MG63 (cell line): ENCODE measurements at places on chromosomes 16 and 17.

DNA sequence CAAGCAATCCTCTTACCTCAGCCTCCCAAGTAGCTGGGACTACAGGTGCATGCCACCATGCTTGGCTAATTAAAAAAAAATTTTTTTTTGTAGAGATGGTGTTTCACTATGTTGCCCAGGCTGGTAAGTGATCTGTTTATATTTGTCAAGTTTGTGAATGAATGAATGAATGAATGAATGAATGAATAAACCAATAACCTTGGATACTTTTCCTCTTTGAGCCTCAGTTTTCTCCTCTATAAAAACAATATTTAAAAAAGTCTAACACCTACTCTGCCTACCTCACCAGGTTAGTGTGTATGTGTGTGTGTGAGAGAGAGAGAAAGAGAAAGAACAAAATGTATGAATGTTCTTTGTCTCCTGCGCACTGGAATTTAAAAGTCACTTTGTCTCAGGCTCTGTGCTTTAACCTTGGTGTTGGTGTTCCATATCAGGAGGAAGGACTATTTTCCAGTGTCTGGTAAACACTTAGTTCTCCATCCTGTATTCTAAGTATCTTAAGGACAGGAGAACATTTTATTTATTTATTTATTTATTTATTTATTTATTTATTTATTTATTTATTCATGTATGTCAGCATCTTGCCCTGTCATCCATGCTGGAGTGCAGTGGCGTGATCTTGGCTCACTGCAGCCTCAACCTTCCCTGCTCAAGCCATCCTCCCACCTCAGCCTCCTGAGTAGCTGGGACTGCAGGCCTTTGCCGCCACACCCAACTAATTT lies 27.1 kb downstream of the CHD9 start:
- no peak for DNase-seq

- DNase-seq = no peak
Observed at GRCh38 chr16:2324296-2324859, 16.1 kb downstream of the ABCA3 start.

- no peak for DNase-seq
Observed at GRCh38 chr16:74078511-74079231, 217.9 kb upstream of the PSMD7 start.

DNA sequence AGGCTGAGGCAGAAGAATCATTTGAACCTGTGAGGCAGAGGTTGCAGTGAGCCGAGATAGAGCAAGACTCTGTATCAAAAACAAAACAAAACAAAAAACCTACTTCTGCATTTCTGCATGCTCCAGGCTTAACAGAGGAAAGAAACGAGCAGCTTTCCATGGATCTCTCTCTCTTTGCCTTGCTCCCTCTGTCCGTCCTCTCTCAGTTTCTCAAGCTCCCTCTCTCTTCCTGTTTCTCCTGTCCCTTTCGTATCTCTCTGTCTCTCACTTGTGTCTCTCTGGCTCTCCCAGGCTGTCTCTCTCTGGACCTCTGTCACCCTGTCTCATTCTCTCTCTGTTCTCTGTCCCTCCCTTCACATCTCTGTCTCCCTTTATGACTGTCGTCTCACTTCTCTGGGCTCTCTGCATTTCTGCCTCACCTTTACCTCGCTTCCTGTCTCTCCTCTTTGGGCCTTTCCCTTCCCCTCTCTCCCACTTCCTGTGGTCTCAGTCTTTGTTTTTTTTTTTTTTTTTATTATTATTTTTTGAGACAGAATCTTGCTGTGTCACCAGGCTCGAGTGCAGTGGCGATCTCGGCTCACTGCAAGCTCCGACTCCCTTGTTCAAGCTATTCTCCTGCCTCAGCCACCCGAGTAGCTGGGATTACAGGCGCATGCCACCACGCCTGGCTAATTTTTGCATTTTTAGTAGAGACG lies 4.1 kb upstream of the PITPNA start:
- no peak for DNase-seq

DNA sequence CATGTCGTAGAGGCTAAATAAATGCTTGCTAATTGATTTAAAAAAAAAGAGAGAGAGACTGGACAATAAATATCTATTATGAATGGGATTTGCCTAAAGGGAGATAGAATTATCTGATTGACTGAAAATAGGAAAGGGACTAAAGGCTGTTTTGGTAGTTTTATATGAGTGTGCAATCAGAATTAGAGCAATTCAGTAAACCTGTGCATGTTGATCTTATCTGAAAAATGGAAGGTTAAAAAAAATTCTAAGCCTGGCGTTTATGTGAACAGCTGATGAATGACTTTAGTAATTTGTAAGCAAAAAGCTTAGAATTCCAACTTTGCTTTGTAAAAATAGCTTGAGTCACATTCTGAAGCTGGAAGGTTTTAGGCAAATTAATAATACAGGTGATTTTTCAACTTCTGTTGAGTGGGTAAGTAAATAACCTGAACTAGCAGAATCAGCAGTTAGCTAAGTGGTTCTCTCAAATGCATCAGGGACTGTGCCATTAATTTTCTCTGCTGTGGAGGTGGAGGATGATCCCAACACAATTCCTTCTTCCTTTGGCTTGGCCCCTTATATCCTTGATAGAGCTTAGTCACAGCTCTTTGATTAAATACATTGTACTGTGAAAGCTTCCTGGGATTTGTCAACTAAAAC lies 254.4 kb downstream of the PHKB start:
- DNase-seq = no peak
